Stimulated activated CD4-positive, alpha-beta T cell treated with anti-CD3 and anti-CD28 coated beads, TNF-alpha, amount 100 ng/mL, for 1 hour (primary cell): ENCODE measurements at places on chromosomes 11 and 22.

DNA sequence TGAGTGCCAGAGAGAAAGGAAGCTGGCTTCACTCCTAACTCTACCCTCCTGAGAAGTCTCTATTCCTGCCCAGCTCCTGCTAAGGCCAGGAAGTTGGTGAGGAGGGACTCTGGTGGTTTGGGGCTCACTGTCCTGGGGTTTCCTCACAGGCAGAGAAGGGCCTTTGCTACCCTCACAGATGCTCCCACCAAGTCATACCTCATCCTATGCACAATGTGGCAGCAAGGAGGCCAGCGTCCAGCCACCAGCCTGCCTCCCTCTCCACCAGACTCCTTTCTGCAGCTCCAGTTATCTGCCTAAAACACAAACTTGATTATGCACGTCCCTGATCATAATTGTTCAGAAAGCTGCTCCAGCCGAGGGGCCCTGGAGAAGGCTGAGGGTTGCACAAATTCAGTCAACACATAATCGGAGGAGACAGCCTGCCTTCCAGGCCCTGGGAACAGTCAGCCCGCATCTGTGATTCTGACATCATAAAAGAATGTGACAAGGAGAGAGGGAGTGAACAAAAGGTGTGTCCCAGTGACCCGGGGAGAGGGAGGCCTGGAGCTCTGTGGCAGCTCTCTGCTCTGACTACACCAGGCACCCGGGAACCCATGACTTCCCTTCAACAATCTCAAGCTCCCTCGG is 28.8 kb downstream of the DKK3 start:
- DNase-seq: no peak

GRCh38 chr11:82533628-82534327 is 199.9 kb downstream of the FAM181B start:
- DNase-seq: no peak

GRCh38 chr11:12101318-12101717 is 9.1 kb upstream of the MICAL2 start:
- DNase-seq: no peak

DNA sequence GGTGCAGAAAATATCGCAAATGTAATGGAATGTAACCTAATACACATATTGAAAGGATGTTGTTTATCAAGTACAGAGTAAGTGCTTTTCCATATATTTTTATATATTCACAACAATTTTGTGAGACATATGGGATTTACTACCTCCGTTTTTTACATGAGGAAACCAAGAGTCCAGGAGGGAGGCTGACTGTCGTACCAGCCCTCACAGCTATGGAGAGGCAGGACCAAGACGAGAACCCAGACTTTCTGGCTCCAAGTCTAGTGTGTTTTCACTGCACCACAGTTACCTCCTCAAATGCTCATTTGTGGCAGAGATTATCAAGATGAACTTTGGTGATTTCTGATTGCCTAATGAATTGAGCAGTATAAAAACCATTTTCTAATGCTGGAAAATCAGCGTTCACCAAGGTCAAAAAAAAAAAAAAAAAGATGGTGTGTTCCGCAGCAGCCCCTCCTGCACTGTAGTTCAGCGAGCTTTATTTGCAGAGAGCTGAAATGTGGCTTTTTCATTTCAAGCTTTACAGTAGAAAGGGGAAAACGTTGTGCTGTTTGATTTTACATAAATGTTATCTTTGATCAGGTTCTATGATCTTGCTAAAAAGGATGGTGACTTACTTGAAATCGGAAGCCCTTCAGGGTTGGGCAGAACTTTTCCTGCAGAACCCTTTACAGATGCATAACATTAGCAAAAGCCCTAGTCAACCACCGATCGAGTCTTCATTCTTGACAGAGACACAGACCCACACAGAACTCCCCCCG is 44.7 kb upstream of the WEE1 start:
- no peak for DNase-seq

GRCh38 chr11:33778675-33779074 is 4.4 kb upstream of the FBXO3 start:
- no peak for DNase-seq

GRCh38 chr11:102279641-102280170 is 37.6 kb upstream of the BIRC3 start:
- no peak for DNase-seq

GRCh38 chr11:132343445-132344175 is 973.2 kb downstream of the NTM start:
- DNase-seq: no peak

DNA sequence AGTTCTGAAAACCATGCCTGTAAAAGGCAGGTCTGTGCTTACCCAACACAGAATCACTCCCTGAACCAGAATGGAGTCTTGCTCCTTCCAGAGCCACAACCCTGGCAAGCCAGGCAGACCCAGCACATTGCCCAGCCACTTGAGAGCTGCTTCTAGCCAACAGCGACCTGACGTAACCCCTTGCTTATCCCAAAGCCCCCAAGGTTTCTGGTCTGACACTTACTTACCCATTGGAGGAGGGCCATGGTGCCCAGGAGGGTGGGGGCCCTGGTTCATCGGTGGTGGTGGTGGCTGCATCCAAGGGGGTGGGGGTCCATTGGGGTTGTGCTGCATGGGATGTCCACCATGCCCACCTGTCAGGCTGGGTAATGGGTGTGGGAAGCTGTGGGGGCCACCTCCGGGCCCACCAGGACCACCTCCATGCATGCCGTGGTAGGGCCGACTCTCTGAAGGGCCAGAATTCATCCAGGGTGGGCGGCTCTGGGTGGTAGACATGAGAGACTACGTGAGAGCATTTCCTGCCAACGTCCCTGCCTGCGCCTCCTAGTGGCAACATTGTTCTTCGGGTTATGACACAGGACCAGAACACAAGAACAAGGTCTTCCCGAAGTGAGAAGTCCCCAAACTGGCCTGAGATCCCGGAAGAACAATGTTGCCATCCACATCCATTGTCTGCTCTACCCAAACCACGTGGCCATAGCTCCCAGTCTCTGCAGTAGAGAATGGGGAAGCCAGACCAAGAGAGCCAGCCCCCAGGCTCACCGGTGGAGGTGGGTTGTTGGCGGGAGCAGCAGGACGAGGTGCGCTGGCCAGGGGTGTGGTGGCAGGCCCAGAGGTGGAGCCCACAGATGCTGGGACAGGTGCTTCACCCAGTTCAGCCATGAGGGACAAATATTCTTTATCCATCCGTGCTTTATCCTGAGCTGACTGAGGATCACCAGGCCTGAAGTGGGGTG is 7.8 kb upstream of the PYGM start:
- peak; percentile 56 for DNase-seq

- peak; percentile 64 for DNase-seq
These were observed at the start of gene RAB36 for GRCh38 chr22:23144932-23145877. RAB36 (plus strand) TSS chr22:23145477; CDS start chr22:23146617, 1,140 bp downstream.
